ENCODE measurements at places on chromosomes 12 and 14.
A peak's percentile ranks its signal among the peaks of the same experiment; 100 is the strongest.

DNA sequence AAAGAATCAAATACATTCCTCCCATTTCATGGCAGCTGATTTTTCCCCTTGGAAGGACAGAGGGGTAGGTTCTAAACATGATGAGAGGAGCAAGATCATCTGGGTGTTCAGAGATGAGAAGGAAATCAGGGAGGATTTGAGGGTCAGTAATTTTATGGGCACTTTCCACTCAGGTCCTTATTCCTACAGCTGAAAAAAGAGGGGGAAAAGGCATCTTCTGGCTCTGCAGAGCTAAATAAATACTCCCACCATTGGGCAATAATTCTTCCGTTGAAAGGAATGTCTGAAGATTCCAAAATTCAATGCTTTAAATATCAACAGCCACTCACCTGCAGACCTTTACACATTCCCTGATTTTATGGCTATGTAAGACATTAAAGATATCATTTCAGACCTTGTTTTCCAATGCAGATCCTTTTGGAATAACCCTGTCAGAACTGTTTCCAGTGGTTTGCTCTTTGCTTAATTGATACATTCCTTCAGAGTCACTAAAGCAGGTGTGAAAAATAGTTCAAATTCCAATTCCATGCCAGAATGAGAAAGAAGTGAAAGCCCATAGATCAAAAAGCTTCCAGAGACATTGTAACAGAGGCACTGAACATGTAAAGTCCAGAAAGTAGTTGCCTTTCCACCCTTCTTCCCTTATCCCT, 233.3 kb upstream of the KRR1 start:
- no peak for DNase-seq

DNA sequence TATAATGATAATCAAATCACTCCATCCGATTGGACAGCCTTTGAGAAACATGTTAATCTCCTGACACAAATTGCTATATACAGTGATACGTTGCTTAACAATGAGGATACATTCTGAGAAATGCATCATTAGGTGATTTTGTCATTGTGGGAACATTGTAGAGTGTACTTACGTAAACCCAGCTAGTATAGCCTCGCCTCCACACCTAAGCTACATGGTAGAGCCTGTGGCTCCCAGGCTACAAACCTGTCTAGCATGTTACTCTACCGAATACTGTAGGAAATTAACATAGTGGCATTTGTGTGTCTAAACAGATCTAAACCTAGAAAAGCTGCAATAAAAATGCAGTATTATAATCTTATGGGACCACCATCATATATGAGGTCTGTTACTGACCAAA, 128.6 kb upstream of the PWP1 start:
- DNase-seq = no peak

- peak; percentile 95 for DNase-seq
Measured at GRCh38 chr14:105491366-105491973, 424 bp downstream of the TEDC1 start.

DNA sequence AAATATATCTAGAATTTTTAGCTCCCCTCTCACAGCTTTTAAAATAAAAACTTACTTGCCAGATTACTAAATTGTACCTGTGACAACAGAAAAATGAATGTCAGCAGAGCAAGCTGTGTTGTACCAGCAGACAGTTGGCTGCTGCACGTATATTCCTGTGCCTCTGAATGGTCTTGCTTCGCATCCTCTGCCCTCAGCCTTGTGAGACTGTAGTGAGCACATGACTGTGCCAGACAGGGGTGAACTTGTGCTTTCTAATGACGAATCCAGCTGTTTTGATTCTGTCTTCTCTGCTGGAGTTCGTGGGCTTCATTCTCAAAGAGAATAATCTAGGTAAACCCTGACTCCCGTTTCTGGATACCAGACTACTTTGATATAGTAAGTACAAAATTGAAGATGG, 58.3 kb upstream of the FRMD6 start:
- DNase-seq = no peak

GRCh38 chr12:117521346-117521745, 159.9 kb upstream of the NOS1 start:
- DNase-seq = no peak

- DNase-seq = no peak
Measured at GRCh38 chr12:5197131-5197530, 153.5 kb downstream of the KCNA5 start.

- DNase-seq = no peak
Measured at GRCh38 chr14:67856827-67857226, 37.2 kb downstream of the RAD51B start.

DNA sequence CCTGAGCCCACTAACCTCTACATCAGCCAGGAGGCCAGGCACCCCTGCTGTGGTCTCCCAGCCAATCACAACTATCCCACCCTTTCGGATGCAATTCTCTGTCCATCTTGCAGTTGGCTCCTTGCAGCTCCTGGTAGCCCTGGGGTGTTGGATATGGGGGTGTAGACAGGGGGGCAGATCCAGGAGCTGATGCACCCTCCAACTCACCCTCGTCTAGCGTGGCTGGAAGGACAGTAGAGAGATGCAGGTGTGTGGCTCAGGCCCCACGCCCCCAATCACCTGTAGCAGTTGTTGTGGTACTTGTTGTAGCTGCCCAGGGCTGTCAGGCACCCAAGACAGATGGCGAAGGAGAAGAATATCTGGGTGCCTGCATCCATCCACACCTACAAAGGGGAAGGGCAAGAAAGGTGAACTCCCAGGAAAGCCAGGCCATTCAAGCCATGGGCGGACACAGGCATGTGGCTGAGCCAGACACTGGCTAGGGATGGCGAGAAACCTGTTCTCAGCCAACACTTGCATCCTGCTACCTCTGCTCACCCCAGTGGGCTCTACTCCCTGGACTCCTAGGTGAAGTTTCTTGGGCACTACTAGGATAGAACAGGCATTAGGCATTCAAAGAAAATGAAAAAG, 13.4 kb upstream of the SLC6A12 start:
- DNase-seq = no peak

- DNase-seq = no peak
Measured at GRCh38 chr14:96269359-96269710, 13.3 kb downstream of the BDKRB1 start.

DNA sequence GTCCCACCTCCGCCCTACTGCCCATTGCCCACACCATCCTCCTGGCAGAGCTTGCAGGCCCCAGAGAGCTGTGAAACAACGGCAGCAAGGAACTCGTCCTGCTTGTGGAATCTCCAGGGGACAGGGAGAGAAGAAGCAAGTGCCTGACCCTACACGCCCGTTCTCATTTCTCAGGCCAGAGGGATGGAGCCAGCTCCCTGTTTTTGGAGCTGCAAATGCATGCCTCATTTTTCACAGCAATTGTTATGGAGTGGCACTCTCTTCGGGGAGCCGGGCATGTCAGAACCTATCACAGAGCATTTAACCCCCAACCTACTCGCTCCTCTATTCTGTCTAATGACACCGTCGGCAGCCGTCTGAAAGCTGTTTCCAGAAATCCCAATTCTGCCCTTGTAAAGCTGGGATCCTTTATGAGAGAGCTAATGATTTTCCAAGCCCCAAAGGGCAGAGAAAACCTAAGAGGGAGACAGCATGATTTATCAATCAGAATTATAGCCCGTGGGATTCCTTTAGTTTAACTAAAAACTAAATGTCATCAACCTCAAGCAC, 222.3 kb upstream of the NOS1 start:
- no peak for DNase-seq

DNA sequence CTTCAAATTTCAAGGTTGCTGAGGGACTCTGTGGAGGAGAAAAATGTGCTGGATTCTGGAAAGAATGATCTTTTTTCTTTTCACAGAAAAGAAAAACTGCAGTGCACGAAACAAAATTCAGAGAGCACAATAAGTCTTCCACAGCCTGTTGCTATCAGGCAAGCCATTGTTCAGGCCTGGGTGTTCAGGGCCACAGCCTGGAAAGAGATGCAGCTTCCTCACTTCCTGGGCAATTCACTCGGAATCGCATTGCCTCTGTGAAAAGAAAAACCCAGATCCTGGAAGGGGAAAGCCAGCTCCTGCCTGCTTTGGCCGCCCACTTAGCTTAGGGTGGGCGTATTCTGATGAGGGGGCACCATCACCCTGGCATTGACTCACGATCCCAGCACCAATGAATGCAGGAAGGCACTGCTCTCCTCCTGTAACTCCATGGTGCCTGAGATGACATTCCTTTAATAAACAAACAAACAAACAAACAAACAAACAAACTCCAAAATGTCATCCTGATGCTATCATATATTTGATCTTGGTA, 863.9 kb downstream of the BCL11B start:
- DNase-seq = no peak
